ENCODE measurements at places on chromosomes 12 and 14. TPM values are rescaled to one million over a fixed set of nuclear protein-coding genes. Genes with fewer than 3 reads are reported as not detected.

- H3K27me3 ChIP-seq, result peaks cover 73% of the 10 kb centered on the region
- no peak overlapping the region for H3K4me3 ChIP-seq
- H3K27ac ChIP-seq, result no peak overlapping the region
- no peak for DNase-seq
- H3K36me3 ChIP-seq, result peaks cover 3% of the 10 kb centered on the region
- no peaks in the 10 kb centered on the region for H3K4me1 ChIP-seq
These were observed 17.8 kb upstream of the STAB2 start for GRCh38 chr12:103569278-103569677.

DNA sequence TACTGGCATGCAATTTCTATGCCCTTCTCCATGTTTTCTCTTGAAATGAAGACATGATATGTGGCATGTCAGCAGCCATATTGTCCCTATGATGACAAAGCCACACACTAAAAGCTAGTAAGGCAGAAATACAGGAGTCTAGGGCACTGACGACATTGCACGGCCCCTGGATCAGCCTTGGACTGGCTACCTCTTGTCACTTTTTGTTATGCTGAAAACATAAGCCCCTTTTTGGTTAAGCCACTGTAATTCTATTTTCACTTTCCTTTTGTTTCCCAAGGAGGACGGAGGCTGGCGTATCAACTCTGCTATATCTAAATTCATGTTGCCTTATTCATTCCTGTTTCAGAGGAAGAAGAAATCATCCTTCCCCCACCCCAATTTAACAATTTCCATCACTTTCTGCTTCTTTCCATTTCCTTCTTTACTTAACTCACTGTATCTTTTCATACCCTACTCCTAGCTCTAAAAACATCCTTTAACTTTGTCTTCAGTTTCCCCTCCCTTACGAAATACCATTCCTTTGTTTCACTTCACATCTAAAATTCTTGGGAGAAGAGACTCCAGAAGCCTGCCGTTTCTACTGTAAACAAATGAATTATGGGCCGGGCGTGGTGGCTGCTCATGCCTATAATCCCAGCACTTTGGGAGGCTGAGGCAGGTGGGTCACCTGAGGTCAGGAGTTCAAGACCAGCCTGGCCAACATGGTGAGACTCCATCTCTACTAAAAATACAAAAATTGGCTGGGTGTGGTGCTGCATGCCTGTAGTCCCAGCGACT, 364.1 kb downstream of the PCNX1 start:
- peaks cover 14% of the 10 kb centered on the region for H3K36me3 ChIP-seq
- peaks cover 14% of the 10 kb centered on the region for H3K4me1 ChIP-seq
- DNase-seq, result no peak
- H3K4me3 ChIP-seq, result no peak overlapping the region

DDX11 gene
- 143 TPM for total RNA-seq

- no peaks in the 10 kb centered on the region for H3K36me3 ChIP-seq
- H3K27ac ChIP-seq, result no peak overlapping the region
These were observed 4.3 kb upstream of the KRT72 start for GRCh38 chr12:52605542-52605941.

GRCh38 chr14:74444866-74445265, 18.9 kb upstream of the SYNDIG1L start:
- no peak for DNase-seq
- peaks cover 15% of the 10 kb centered on the region for H3K27me3 ChIP-seq
- no peak overlapping the region for H3K27ac ChIP-seq
- H3K4me1 ChIP-seq, result no peaks in the 10 kb centered on the region

DNA sequence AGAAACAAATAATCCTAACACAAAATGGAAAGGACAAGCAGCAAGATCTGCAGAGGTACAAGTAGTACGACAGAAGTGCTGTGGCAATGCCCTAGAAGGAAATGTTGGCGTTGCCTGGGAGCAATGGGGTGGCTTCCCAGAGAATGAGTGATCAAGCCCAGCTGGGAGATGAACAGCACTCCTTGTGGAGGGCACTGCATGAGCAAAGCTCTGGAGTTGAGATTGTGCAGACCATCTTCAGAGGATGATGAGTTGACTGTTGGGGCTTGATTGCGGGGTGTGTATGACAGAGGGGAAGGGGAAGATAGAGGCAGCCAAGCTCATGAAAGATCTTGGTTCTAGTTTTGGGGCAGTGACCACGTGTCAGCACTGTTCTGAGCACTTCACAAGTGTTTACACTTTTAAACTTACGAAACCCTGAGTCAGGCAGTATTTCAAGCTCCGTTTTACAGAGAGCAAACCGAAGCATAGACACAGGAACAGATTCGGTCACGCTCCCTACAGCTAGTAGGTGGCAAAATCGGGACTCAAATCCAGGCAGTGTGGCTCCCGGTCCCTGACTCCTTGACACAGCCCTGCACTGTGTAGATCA, 127.2 kb upstream of the LHX5 start:
- H3K27me3 ChIP-seq, result peaks cover 22% of the 10 kb centered on the region
- no peak overlapping the region for H3K4me3 ChIP-seq
- no peaks in the 10 kb centered on the region for H3K36me3 ChIP-seq
- no peak for DNase-seq
- no peak overlapping the region for H3K27ac ChIP-seq

Data from activated naive CD8-positive, alpha-beta T cell treated with anti-CD3 and anti-CD28 coated beads for 36 hours (primary cell).